Activated B cell treated with CpG ODN at 0.5 μM for 24 hours (primary cell): ENCODE measurements at places on chromosomes 4 and X. TPM values are rescaled to one million over a fixed set of nuclear protein-coding genes. Genes with fewer than 3 reads are reported as not detected.
A peak's percentile ranks its signal among the peaks of the same experiment; 100 is the strongest.

Gene RS1
- total RNA-seq, result not detected in 2 replicates

Gene DOK7
- total RNA-seq, result 2.7 TPM in 2 replicates

Gene TGIF2LX
- not detected in 2 replicates for total RNA-seq

Gene PNMA3
- total RNA-seq, result 1.2 and 1.9 TPM in 2 replicates

DNA sequence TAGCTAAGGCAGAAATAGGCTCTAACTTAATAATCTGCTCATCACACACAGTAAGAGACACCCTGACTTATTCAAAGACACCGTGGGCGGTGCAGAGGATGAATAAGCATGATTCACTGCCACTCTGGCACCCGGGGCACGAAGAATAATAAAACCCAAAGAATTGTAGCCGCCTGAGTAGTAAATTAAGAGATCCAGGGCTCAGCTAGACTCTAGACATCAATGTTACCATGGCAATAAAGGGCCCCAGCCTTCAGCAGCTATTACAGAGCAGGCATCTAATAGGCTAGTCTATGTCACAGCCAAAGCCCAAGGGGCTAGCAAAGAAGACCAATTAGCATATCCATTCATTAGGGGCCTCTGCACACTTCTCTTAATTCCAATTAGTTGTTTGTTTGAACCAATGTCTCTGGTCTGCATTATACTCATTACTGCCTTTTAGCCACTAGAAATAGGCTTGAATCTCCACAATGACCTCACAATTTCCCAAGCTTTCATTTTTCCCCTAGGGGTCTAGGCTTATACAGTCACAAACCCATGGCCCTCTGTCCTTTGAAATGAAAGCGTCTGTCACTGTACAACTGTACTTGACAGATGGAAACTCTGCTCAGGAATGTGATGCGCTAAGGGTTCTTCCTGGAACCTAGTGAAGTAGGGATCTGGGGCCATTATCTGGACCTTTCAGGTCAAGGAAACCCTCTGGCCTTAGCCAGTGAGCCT lies 3.0 kb upstream of the ATP1B4 start:
- no peaks in the 10 kb centered on the region for H3K36me3 ChIP-seq
- DNase-seq, result no peak
- H3K4me3 ChIP-seq, result no peak overlapping the region

GRCh38 chrX:16143968-16144367 lies 20.6 kb downstream of the GRPR start:
- H3K27me3 ChIP-seq, result no peaks in the 10 kb centered on the region
- H3K4me1 ChIP-seq, result no peaks in the 10 kb centered on the region
- H3K36me3 ChIP-seq, result no peaks in the 10 kb centered on the region

- peaks cover 32% of the 10 kb centered on the region for H3K27me3 ChIP-seq
- peak overlapping the region; percentile 72 for H3K4me3 ChIP-seq
- H3K36me3 ChIP-seq, result no peaks in the 10 kb centered on the region
- H3K4me1 ChIP-seq, result peaks cover 21% of the 10 kb centered on the region
Measured at GRCh38 chr4:6199422-6199921, 877 bp downstream of the JAKMIP1 start.

DNA sequence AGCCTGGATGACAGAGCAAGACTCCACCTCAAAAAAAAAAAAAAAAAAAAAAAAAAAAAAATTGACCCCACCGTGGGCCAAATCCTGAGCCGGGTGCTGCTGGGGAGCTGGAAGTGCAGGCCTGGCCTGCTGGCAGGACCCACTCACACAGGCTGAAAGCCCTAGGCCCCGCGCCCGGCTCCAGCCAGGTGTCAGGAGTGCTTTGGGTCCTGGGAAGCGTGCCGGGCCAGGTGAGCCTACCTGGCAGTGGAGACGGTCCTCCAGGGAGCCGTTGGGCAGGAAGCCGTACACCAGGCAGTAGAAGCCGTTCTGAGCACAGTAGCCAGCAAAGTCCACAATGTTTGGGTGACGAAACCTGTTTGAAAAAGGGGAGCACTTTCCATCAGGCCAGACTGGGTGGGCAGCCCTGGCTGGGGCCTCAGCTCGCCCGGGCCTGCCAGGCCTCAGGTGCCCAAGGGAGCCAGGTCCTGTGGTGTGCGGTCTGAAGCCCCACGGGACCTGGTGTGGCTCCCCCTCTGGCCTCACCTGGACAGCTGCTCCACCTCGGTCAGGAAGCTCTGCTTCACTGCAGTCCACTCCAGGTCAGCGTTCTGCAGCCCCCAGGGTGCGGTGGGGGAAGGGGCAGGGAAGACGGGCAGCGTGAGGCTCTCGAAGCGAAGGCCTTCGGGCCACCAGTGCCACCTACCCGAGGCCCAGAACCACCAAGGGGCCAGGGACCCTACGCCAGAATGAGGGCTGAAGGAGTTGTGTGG lies 1.8 kb downstream of the IRAK1 start:
- H3K36me3 ChIP-seq, result peaks cover 26% of the 10 kb centered on the region
- H3K4me1 ChIP-seq, result peaks cover 27% of the 10 kb centered on the region
- DNase-seq, result no peak
- H3K4me3 ChIP-seq, result peak overlapping the region; percentile 84
